ENCODE measurements at places on chromosomes 16 and 17.

DNA sequence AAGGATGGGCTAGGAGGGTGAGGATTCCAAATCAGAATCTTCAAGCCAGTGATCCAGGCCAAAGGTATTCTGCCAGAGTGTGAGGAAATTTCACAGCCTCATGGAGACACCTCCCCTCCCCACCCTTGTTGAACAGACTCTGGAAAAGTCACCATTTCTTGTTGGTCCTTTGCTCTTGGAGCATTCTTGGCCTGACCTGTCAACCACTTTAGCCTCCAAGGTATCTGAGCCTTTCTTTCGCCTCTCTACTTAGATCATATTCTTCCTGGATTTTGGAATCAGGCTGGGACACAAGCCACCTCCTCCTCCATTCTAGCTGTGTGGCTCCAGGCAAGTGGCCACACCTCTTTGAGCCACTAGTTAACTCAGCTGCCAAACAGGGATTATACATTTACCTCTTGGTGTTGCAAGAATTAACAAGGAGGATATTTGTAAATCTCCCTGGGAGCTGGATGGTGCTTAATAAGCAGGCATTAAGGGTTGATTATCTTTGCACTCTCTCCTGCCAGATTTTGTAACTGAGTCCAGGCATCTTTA is 193.5 kb downstream of the WWOX start:
- no peak for DNase-seq

- DNase-seq, result no peak
These were observed 8.9 kb upstream of the RBFOX3 start for GRCh38 chr17:79619636-79620206.

DNA sequence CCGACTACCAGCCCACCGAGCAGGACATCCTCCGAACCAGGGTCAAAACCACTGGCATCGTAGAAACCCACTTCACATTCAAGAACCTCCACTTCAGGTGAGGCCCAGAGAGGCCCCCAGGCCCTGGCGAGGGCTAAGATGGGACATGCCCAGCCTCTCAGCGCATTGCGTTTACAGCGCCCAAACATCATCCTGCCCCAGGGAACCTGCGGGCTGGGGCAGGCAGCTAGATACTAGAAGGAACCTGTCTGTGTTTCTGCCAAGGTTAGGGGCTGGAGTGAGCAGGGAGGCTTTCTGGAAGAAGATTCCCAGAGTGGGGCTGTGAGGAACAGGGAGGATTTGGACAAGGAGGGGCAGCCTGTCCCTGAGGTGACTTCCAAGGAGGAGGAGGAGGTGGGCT is 90.6 kb downstream of the AMFR start:
- no peak for DNase-seq

DNA sequence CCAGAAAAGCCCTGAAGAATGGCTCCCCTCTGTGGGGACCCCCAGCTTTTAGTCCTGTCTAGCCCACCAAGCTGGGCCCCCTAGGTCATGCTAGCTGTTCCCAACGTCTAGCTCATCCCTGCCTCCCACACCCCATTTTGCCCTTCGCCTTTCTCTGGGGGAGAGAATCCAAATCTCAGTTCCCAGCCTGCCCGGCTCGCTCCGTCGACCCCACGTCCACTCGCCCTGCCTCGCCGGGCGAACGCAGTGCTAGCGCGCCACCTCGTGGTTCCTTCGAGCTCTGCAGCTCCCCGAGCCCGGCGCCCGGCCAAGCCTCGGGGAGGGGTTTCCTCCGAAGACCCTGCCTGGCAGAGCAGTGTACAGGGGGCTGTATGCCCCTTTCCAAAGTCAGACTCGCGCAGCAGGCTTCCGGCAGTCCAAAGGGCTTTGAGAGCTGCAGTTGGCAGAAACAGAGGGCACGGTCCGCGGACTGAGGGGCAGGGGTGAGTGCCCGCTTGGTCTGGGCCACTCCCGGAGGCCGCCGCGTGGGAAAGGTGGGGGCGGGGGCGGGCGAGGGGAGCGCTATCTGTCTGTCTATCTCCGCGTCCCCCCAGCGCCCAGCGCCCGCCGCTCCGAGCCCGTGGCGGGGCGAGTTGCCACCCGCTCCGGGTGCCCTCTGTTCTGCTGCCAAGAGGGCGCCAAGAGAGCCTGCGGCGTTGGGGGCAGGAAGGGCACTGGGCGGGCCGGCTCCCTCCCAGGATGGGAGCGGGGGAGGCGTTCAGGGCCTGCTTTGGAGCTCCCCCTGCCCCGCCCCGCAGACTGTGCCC is 1.7 kb upstream of the DLX3 start:
- DNase-seq, result peak; percentile 51

DNA sequence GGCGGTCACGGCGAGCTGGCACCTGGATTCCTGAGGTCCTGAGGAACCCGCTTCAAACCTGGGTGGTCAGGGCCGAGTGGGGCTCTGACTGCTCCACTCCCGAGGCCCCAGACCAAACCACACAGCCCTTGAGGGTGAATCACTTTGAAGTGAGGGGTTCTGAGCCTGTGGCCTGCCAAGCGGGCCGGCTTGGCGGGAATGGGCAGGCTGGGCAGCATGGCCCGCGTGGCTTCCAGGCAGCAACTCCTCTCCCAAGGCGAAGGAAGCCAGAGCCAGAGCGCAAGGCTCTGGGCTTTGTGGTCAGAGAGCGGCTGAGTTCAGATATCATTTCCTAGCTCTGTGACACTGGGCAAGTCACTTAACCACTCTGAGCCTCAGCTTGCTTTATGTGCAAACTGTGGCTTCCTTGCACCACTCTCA is 42.7 kb downstream of the CMIP start:
- no peak for DNase-seq

- no peak for DNase-seq
These were observed 3.2 kb downstream of the MAP1LC3B start for GRCh38 chr16:87395181-87395842.

DNA sequence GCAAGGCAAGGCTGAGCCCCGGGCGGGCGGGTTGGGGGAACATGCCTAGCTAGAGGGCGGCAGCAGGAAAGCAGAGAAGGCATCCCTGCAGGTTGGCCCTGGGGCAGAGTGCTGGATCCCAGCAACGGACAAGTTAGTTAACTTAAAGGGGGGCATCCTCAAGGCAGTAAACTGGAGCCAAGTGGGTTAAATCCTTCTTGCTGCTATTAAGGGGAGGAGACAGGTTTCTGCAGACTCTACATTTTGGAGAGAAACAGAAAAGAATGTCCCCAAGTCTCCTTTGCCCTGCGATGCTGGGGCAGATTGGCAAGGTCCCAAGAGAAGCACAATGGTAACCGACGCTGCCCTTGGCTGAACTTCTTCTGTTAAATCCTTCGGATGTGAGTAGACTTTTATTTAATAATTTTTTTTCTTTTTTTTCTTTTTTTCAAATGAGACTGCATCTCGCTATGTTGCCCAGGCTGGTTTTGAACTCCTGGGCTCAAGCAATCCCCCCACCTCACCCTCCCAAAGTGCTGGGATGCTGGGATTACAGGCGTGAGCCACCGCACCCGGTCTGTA is 14.0 kb downstream of the ATP5PD start:
- DNase-seq, result no peak

DNA sequence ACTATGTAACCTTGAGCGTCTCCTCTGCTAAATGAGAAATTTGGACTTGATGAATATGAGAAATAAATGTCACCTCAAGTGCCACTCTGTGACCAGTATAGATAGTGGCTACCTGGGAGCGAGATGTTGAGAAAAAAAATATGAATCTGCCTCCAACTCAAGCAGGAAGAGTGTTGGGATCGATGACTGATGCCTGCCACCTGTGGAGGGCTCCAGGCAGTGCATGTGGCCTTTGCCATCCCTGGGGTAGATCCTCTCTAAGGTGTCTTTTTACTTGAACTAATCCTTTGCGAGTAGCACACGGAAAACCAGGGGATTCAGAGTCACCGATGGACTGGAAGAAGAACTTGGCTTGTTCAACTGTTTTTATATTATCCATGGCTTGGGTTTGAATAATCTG is 9.4 kb downstream of the CCDC182 start:
- no peak for DNase-seq

GRCh38 chr16:81634380-81635062 is 144.6 kb upstream of the PLCG2 start:
- no peak for DNase-seq

DNA sequence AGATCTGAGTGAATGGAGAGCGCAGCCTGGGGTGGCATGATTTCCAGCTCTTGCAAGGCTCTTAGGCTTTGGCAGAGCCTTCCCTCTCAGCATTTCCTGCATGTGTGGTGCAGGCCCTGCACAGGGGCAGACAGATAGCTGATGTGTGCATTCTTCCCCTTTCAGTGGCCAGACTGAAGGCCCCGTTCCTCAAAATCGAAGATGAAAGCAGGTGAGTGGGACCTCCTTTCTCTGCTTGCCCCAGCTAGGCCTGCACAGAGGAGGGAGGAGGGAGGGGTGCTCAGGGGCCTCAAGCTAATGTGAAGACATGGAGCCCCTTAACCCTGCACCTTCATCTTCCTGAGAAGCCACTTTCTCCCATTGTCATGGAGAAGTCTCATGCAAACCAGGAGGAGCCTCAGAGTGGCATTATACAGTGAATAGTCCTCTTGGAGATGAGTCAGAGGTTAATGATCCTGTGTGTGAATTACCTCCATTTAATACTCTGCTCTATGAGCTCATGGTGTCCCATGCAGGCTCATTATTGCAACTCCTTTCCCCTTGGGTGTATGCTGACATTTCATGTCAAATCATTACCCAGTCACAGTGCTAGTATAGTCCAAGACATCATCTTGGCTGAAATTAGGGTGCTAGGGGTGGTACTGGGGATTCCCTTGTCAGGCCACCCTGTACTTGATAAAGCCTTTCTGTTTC is 20.4 kb upstream of the ADAM11 start:
- DNase-seq, result no peak

DNA sequence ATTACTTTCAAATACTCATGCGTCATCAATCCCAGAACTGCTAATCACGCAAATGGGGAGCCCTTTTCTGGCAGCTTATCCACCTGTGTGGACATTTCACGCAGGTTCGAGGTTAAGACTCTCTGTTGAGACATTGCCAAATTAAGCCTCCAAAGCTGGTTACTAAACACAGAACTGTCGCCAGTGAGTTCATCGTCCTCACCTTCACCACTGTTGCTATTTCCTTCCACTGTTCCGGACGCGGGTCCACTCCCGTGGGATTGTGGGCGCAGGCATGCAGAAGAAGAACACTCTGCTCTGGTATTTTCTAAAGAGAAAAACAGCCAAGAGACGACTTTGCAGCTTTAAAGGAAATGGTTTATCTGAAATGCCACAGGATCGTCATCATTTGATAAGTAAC is 16.1 kb downstream of the GOT2 start:
- DNase-seq, result no peak
